CD4-positive, alpha-beta T cell treated with Interleukin-6 for 4 hours (primary cell): ENCODE measurements at places on chromosomes 11 and 22.

DNA sequence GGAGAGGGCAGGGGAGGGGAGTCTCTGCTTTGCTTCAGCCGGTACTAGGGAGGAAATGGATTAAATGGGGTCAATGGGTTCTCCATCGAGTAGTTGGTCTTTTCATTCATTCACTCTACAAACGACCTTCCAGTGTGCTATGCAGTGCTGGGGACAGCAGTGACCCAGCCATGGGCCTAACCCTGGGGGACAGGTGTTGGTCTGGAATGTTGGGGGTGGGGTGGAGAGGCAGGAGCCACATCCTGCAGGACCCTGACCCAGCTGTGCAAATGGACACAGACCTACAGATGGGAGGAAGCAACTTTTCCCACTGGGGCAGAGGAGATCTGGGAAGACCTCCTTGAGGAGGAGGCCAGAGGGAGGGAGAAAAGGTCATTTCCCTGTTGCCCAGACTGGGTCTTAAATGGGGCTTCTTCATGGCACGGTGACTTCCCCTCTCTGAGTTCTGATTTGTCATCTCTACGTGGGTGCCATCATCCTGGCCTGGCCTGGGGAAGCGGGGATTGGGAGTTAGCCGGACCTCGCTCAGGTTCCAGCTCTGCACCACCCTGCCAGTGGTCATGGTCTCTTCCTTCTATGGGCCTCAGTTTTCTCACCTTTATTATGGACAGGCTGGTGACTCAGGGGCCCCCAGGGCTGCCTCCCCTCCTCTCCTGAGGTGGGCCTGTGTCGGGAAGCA lies 2.0 kb downstream of the CYTH4 start:
- no peak for DNase-seq

DNA sequence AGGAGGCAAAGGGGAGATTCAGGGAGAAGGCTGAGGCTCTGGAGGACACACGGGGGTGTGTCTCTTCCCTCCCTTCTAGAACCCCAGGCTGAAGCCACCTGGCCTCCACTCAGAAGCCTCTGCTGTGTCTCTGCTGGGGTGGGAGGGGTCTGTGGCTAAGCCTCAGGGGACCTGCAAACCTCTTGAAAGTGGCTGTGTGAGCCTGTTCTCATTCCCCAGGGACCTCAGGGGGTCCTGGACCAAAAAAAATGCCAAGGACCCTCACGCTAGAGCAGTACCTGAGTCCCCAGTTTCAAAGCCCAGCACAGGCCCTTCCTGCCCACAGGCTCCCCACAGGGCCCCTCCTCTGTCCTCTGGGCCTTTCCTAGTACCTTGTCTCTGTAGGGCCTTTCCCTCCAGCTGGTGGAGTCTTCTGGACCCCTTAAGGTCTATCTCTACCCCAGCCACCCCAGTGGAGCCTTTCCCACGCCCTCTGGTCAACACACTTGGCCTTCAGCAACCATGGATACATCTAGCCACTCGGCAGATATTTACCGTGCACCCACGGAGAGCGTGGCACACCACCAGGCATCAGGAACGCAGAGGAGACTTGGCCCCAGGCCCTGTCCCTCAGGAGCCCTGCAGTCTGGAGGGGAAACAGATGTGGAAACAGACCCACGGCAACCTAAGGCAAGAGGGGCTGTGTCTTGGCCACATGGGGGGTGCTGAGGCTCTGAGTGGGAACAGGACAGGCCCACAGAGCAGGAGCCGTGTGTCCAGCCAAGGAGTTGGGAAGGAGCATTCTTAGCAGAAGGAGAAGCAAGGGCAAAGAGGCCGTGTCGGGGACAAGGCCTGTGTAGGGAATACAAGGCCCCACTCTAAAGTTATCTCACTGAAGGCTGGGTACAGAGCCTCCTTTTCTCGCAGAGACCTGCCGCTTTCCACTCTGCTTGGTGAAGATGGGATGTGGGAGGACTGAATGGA lies 18.5 kb downstream of the PLA2G6 start:
- DNase-seq, result no peak

GRCh38 chr22:39437791-39438704 lies 18.8 kb upstream of the MGAT3 start:
- no peak for DNase-seq

DNA sequence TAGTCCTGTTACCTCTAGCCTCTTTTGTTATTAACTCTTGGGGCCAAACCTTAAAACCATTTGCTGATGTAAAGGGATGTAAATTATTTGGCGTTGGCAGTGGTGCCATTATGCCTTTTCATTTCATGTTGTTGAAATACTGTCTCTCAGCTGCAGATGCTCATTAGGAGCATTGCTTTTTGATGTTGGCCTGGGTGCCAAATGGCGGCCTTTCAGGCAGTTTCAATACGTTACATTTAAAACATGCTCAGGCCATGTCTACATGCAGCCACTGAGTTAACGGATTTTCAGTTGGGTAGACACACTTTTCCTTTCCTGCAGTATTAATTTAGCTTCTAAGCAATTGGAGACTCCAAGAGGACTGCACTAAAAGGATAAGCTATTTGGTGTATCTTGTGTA lies 5.3 kb downstream of the NCAM1 start:
- no peak for DNase-seq

DNA sequence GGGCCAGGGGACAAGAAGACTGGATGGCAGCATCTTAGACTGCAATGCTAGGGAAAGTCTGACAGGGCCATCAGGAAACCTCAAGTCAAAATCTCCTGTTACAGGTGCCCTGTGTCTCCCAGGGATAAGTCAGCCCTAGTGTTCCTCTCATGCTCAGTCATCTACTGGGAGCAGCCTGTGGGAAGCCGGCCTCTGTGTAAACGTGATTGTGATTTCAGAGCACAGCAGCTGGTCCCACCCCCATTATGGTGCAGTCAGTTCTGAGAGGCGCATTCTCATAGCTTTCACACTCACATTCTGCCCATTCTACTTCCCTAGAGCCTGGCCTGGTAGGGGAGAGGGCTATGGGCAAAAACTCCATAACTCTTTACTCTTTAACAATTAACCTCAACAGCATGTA lies 7.2 kb upstream of the SLN start:
- no peak for DNase-seq

DNA sequence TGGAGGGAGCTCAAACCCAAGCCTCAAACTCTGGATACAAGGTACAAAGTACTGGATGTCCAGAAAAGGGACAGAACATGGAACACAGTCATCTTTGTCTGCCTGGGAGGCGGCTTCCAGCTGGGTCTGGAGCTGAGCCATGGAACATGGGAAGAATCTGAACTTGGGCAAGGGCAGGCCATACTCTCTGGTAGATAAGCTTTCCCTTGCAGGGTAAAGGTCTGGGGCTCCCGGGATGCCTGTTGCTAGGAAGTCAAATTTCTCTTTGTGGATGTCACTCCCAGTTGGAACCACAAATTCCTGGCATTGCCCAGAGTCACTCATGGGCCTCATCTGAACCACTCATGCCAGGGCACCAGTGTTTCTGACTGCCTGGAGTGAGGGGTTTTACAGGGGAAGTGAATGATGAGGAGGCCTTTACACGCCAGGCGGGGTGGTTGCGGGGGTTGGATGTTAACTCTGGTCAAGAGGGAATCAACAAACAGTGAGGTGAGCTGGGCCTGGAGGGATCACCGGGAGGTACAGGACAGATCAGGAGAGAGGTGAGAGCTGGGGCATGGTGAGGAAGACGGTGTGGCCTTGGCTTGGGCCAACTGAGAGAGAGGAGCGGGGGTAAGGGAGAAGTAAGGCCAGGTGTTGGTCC lies 5.7 kb downstream of the FTH1 start:
- no peak for DNase-seq

DNA sequence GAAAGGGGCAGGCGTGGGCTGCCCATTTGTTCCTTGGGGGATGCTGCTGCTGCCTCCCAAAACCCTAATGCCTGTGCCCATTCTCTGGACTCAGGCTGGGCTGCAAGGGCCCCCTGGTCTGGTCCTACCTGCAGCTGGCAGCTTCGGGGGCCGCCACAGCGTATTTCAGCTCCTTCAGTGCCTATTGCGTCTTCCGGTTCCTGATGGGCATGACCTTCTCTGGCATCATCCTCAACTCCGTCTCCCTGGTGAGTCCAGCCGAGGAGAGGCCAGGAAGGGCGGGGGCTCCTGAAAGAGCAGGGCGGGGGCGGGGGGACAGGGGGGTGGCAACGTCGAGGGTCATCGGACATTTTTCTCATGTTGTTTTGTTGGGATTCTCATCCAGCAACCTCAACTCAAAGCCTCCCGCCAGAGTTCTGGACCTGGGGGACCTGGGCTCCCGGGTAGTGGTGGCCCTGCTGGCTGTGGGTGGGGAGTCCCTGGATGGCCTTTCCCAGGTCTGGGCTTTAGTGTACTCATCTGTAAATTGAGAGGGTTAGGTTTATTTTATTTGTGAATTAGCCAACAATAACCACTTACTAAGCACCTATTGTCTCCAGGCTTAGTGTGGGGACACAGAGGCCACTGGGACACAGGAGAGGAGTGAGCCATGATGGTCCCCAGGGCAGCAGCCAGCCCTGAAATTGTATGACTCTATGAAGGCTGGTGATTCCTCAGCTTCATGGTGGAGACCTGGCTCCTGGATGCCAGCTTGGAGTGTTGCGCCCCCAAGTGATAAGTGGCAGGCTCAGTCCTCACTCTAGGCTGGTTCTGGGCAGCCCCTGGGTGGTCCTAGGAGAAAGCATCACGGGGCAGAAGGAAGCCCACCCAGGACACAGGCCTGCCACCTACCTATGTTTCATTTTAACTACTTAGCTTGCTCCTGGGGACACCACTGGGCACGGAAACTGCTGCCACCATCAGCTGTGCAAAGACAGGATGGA lies 36.0 kb downstream of the CAPN1 start:
- DNase-seq, result no peak

DNA sequence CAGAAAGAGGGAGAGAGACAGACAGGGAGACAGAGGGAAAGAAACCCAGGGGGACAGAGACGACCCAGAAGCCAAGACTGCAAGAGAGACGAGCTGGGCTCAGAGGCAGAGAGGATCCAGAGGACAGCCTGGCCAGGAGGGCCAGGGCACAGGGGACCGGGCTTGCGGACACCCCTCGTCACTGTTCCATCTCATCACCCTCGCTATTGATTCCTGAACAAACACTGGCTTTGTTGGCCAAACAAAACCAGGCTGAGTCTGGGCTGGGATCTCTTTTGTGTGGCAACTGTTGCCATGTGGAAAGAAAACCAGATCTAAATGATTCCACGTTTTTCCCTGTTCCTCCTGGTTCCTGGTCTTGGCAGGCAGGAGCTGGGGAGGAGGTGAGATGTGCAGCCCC lies 339.4 kb downstream of the MN1 start:
- no peak for DNase-seq

- no peak for DNase-seq
Measured at GRCh38 chr11:372809-373715, 3.8 kb downstream of the B4GALNT4 start.

GRCh38 chr11:61683961-61684869 lies 4.0 kb downstream of the DAGLA start:
- DNase-seq, result peak; percentile 58

DNA sequence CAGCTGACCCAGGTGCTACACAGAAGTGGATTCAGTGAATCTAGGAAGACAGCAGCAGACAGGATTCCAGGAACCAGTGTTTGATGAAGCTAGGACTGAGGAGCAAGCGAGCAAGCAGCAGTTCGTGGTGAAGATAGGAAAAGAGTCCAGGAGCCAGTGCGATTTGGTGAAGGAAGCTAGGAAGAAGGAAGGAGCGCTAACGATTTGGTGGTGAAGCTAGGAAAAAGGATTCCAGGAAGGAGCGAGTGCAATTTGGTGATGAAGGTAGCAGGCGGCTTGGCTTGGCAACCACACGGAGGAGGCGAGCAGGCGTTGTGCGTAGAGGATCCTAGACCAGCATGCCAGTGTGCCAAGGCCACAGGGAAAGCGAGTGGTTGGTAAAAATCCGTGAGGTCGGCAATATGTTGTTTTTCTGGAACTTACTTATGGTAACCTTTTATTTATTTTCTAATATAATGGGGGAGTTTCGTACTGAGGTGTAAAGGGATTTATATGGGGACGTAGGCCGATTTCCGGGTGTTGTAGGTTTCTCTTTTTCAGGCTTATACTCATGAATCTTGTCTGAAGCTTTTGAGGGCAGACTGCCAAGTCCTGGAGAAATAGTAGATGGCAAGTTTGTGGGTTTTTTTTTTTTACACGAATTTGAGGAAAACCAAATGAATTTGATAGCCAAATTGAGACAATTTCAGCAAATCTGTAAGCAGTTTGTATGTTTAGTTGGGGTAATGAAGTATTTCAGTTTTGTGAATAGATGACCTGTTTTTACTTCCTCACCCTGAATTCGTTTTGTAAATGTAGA lies 1.7 kb downstream of the MALAT1 start:
- peak; percentile 43 for DNase-seq

DNA sequence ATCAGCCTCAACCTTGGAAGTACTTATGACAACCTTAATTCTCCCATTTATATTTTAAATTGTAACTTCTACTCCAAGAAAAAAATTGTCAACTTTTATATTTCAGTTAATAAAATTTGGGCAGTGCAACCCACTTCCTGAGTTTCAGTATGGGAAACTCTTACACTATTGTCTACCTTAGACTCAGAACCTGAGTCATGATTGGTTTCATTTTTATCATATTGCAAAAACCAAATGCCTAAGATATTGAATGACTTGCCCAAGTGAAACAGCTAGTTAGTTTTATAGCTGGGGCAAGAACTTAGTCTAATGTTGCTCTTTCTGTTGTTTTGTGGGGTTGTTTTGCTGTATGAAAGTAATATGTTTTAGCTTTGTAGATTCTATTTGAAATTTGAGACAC lies 334.0 kb upstream of the ARHGAP42 start:
- no peak for DNase-seq

DNA sequence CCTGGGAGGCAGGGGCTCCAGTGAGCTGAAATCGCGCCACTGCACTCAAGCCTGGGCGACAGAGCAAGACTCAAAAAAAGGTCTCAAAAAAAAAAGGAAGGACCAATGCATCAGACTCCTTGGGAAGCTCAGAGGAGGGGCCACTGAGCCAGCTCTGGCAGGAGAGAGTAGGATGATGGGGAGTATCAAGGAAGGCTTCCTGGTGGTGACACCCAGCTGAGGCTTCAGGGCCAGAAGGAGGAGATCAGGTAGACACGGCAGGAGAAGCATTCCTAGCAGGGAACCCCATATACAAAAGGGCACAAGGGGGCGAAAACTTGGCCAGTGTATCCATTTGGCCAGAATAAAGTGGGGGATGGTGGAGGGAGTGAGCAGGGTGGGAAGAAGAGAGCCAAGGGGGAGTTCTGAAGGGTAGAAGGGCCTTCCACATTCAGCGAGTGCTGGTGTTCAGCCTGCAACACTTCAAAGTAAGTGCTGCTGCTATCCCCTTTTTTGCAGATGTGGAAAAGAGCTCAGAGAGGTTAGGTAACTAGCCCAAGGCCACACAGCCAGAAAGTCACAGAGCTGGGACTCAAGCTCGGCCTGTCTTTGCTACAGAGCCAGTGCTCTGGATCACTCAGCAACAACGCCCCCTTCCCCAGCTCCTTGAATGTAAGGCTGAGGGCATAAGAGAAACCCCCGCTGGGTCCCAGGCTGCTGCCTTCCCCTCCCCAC lies 5.3 kb upstream of the RHOD start:
- DNase-seq, result no peak
